Esophagus mucosa (tissue), 1 donor: ENCODE measurements at places on chromosomes 2 and 18.

GRCh38 chr2:228675646-228676045 is 494.2 kb upstream of the SPHKAP start:
- ATAC-seq: no peak

- ATAC-seq: no peak
Observed at GRCh38 chr18:24414349-24415003, 12.0 kb upstream of the IMPACT start.

DNA sequence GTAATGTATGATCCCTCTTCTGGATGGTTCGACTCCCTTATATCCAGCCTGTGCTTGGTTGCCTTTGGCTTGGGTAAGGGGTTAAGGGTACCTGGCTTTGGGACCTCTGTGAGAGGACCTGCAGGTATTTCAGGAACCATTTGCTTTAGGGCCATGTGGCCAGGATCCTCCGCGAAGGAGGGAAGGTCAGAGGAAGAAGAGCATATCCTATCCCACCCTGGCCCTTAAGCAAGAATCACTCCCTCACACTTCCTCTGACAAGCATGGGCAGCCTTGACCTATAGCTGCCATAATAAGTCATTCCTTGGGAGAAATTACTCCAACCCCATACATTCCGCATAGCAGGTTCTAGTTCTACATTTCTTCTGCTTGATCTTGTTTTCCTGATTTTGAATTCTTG is 59.1 kb upstream of the TXNDC2 start:
- no peak for ATAC-seq

DNA sequence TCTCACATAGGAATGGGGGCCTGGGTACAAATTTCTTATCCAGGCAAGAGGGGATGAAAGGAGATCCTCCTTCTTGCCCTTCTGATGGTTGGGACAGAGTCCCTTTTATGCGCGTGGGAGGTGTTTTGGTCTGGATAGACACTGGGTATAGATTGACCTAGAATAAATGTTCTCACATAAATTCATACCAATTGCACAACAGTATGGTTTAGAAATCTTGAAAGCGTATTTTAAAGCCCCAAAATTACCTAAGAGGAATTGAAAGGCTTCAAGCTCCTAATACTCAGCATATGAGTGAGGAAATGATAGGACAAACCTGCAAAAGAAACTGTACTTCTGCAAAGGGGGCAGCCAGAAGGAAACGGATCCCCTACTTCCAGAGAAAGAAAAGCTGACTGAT is 2.6 kb upstream of the BCL2 start:
- ATAC-seq: no peak

DNA sequence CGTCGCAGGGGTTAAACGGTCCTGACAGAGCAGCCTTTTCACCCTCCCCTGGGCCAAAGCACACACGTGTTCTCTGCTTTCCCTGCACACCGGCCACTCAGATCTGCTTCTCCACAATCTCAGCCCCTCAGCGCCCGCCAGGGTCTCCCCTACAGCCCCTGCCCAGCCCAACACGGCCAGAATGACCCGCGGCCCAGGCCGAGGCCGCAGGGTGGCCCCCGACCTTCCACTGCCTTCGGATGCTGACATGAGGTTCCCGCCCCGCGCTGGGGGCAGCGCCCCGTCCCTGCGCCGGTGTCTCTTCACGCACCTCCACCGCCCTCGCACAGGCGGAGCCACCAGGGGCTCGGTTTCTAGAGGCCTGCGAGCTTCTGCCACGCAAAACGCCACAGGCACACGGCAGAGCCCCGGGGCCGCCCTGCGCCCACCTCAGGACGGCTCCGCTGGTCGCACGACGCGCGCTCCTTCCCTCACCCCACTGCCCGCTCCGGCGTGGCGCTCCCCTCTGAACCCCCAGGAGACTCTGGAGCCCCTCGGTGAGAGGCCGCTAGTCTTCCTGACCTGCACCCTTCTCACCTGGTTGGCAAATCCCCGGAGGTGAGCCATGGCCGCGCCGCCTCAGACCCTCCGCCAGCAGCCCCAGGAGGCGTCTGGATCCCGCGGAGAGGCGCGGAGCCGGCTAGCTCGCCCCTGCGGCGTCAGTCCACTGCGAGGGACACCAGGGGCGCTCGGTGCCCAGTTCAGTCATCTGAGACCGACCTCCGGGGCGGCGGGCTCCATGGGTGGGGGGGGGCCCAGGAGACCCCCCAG is 749 bp downstream of the STK25 start:
- peak; percentile 26 for ATAC-seq

- ATAC-seq: no peak
Observed at GRCh38 chr2:189402932-189403331, 38.3 kb upstream of the WDR75 start.

GRCh38 chr2:175677880-175678279 is 324.2 kb downstream of the LNPK start:
- no peak for ATAC-seq

GRCh38 chr2:212532087-212532486 is 6.5 kb downstream of the ERBB4 start:
- no peak for ATAC-seq

DNA sequence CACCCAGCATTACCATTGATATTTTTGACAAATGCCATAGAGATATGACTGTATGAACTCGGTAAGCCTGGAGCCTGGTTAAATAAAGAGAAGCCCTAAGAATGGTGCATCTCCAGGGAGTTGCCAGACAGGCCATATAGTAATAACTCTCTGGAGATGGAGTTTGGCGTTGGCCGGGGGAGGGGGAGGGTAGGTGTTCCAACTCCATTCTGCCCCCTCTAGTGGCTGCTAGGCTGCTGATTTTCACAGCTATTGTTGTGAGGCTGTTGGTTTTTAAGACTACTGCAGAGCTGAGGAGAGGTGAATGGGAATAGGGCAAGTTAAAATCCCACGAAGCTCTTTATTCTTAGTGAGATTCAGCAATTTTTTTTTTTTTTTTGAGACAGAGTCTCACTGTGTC is 99.9 kb downstream of the GALNT14 start:
- no peak for ATAC-seq

GRCh38 chr2:3639015-3639630 is 18.9 kb upstream of the ALLC start:
- ATAC-seq: no peak

DNA sequence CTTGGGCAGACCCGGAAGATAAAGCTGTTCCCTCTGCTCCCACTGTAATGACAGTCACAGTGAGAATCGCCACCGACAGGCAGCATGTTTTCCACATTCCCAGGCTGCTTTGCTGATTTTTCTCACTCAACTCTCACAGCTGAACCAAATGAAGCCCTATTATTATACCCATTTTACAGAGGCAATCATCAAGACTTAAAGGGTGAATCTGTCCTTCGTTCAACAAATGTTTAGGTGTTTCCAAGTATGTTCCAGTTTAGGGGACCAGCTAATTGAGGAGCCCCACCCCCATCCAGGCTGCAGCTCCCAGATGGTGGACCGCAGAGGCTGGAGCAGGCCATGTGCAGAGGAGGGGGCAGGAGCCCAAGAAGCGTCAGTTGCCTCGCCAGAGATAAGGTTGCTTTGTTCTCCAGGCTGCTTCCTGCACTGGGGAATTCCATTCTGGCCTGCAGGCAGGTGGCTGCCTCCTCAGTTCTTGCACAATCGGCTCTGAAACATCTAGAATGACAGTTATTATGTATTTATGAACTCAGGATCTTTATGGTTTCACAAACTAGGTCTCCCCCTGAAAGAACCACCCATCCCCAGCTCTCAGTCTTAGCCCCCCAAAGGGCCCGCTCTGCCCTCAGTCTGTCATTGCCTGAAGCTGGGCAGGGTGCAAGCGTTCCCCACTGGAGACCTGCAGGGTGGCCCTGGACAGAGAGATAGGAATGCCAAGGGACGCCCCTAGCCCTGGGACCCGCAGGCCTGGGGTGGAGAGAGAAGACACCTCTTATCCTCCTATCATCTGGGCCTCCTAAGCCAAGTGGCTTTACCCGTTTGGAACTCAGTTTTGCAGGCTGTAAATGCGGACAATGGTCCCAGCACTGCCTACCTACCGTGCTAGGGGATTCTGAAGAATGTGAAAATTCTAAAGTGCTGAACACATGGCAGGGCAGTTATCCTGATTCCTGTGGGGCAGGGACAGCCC is 49.1 kb upstream of the MYCN start:
- peak; percentile 27 for ATAC-seq

DNA sequence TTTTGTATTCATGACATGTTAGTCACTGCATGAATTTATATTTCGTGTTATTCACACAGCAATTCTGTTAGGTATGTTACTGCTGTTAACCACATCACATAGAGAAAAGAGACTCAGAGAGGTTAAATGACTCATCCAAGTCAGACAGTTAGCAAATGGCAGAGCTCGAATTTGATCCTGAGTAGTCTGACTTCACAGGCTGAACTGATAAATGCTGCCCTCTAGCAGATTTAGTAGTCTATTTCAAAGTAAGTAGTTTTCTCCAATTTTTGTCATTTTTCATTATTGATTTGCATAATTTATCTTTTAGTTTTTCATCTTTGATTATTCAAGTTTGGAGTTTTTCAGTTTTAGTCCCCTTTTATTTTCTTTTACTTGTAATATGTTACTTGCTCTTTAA is 58.3 kb downstream of the WDR7 start:
- peak; percentile 66 for ATAC-seq

GRCh38 chr2:60551240-60552077 is 2.0 kb downstream of the BCL11A start:
- ATAC-seq: peak; percentile 12

DNA sequence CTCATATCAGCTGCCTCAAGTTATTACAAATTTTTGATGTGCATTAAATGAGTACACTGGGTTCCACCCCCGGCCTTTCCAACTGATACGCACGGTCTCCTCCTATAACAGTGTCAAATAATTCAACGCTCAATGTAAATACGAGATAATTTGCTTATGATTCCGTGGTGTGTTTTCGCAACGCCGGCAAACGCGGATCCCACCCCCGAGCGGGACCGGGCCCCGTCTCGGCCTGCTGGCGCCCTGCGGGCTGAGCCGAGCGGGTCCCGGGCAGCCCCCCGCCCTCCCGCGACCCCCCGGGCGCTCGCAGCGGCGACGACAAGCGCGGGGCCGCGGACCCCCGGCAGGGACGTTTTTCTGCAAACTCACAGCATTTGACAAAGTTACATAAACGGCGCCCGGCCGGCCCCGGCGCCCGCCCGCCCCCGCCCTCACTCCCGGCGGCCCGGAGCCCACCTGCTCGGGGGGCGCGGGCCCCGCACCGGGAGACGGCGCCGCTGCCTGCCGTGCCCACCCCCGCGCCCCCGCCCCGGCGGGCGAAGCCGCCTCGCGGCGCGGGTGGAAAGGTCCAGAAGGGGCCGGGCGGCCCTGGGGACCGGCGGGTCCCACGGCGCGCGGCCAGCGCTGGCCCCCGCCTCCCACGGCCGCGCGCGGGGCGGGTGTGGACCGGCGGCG is 762 bp downstream of the HDAC4 start:
- no peak for ATAC-seq

DNA sequence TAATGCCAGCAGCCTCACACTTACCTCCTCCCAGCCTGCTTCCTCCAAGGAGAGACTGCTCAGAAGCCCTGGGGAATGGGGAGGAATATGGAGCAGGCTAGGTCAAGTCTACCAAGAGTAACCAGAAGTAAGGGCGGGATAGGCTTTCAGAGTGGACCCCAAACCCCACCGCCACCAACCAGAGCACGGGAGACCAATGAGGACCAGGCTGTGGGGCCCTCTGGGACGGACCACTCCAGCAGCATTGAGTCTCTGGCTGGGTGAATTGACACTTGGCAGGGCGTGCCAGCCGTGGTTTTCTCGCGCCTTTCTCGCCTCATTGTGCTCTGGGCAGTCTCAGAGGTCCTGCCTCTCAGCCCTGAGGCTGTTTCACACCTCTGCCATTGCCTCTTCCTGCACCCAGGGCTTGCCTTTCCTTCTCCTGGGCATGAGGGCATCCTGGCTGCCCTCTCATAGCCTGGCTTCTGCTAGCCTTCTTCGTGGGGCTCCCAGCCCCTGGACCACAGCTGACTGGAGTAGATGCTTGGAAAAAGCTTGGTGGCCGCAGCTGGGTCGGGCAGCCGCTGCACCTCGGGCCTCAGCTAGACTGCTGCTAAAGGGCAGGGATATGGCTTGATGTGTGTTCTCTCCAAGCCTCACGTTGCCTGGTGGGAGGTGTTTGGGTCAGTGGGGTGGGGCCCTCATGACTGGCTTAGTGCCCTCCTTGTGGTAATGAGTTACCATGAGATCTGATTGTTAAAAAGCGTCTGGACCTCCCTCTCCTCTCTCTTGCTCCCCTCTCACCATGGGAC is 40.5 kb upstream of the HS6ST1 start:
- no peak for ATAC-seq

- no peak for ATAC-seq
Observed at GRCh38 chr2:166632616-166633015, 138.6 kb upstream of the SCN7A start.

GRCh38 chr18:27887711-27888495 is 289.0 kb downstream of the CDH2 start:
- ATAC-seq: no peak

DNA sequence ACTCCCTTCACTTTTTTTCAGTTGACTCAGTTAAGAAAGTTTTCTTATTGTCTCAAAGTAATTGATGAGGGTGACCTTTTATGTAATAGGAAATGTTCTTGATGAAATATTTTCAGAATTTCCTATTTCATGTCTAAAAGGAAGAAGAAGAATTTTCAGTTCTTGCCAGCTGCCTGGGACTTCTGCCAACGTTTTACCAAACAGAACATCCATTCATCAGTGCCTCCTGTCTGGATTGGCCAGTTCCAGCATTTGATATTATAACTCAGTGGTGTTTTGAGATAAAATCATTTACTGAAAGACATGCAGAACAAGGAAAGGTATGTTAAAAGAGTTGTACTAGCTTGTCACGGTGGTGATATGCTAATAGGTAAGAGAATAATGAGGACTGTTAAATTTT is 104.7 kb upstream of the MYO3B start:
- ATAC-seq: no peak

DNA sequence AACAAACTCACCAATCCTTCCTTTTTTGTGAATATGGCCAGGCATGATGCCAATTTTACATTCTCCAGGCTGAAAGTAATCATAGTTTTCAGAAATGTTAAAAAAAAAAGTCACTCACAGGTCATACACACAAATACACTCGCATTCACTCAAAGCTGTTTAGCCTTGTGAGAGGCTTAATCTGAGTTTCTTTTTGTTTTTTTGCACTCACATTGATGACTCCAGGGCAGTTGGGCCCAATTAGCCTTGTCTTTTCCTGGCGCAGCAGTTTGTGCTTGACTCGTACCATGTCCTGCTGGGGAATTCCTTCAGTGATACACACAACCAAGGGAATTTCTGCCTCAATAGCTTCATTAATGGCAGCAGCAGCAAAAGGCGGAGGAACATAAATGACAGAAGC is 18.0 kb downstream of the SUCLG1 start:
- ATAC-seq: no peak

DNA sequence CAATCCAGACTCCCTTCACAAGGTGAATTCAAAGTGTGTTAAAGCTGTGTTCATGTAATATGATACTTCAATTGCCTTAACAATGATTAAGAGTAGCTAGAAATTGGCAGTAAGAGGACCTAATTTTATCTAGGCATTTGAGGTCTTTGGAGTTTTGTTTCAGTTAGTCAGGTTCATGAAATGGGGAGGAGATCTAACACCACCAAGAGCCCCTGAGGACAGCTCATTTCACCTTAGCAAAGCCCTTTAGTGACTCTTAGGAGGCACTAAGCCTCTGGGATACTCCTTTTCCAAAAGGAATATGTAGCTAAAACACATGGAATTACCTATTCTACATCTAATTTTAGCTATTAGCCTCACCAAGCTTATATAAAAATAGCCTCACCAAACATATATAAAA is 716.5 kb upstream of the RAB6C start:
- ATAC-seq: no peak
